ENCODE measurements at places on chromosomes 11 and 22.
A peak's percentile ranks its signal among the peaks of the same experiment; 100 is the strongest.

DNA sequence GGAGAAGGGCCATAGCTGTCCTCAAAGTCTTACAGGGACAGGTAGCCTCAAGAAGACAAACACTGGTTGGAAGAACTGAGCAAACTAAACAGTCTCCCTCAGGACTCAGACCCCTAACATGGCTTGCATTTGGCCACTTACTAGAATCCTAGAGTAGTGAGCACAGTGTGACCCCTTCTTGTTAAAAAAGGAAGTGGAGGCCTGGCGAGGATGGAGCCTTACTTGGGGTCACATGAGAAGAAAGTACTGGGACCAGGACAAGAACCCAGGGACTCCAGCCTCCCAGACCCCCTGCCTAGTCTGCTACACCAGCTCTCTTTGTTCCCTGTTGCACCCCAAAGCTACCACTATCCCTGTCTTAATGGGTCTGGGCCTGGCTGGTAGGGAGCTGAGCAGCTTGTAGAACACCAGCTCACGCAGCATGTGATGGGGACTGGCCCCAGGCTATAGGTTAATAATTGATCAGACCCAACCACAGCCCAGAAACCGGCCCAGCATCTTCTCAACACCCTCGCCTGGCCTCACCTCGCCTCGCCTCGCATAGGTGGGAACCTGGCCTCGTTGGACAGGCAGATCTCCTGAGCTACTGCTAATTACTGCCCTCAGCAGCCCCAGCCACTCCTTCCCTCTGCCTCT is 17.6 kb downstream of the DGAT2 start:
- DNase-seq, result no peak

DNA sequence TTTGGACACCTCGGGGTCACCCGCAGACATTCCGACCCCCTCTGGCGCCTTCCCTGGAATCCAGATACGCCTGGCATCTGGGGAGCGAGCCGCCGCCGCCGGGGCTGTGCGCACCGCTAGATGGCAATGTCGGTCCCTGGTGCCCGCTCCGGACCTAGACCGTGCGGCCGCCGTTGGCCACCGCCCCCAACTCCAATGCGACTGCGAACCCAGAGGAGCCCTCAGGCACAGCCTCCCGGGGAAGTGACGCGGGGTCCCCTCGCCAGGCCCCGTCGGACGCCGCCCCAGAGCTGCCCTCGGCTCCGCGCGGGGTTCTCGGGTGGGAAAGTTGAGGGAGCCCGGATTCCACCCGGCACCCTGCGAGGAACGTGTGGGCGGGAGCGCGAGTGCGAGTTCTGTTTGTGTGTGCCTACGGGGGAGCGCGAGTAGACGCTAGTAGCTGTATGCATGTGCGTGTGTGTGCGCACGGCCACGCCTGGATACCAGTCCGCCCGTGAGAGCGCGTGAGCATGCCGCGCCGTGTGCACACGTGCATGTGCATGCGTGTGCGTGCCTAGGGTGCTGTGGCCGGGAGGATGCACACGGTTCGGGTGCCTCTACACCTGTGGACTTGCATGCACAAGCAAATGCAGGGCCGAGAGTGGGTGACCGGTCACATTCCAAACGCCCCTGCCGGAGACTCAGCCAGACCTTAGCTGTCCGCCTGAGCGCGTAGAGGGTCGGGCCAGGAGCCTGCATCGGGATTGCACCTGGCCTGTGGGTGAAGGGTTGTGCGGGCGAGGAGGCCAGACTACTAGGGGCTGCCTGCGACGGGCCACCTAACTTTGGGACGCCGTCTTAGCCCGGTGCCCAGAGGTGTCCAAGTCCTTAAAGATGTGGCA is 1.9 kb downstream of the CHRM4 start:
- DNase-seq, result peak; percentile 85

DNA sequence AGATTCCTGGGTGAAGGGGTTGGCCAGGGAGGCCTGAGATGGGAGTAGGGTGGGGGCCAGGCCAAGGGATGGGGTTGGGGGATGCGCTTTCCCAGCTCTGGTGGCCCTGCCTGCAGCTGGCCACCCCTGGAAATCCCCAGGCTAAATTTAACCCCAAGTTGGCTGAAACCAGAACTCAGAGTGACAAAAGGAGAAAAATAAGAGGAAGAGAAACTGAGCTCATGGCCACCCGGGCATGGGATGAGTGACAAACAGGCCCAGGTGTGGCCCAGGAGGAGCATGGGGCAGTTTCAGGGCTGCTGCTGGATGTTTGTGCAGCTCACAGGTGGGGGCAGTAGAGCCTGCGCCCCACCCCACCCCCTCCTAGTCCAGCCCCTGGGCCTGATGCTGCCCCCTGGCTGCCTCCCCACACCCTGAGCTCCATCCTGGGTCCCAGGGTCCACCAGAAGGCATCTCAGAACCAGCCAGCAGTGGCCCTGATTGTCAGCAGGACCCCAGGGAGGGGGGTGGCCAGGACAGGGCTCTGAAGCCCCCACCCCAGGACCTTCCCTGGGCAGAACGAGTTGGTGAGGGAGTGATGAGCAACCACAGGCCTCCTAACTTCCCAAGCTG is 48.0 kb downstream of the IGLL5 start:
- DNase-seq, result no peak

DNA sequence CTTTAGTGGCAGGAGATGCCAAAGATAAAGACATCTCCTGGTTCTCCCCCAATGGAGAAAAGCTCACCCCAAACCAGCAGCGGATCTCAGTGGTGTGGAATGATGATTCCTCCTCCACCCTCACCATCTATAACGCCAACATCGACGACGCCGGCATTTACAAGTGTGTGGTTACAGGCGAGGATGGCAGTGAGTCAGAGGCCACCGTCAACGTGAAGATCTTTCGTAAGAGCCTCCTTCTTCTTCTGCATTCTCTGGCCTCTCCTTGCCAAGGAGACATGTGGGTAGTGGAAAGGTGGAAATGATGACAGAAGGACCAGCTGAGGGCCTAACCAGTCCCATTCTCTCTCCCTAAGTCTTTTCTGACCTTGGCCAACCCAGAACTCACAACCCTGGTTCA is 110.1 kb upstream of the TTC12 start:
- DNase-seq, result no peak

- peak; percentile 82 for DNase-seq
These were observed 3.2 kb upstream of the CSDC2 start for GRCh38 chr22:41557401-41558240.

GRCh38 chr11:73350908-73351636 is 25.1 kb upstream of the RELT start:
- peak; percentile 92 for DNase-seq

GRCh38 chr11:44165432-44165831 is 70.0 kb downstream of the EXT2 start:
- no peak for DNase-seq

DNA sequence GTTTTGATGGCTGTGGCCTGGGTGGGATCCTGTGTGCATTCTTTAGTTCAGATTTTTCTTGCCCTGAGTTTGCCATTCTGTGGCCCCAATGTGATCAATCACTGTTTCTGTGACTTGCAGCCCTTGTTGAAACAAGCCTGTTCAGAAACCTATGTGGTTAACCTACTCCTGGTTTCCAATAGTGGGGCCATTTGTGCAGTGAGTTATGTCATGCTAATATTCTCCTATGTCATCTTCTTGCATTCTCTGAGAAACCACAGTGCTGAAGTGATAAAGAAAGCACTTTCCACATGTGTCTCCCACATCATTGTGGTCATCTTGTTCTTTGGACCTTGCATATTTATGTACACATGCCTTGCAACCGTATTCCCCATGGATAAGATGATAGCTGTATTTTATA is 620 bp downstream of the OR4C16 start:
- no peak for DNase-seq

DNA sequence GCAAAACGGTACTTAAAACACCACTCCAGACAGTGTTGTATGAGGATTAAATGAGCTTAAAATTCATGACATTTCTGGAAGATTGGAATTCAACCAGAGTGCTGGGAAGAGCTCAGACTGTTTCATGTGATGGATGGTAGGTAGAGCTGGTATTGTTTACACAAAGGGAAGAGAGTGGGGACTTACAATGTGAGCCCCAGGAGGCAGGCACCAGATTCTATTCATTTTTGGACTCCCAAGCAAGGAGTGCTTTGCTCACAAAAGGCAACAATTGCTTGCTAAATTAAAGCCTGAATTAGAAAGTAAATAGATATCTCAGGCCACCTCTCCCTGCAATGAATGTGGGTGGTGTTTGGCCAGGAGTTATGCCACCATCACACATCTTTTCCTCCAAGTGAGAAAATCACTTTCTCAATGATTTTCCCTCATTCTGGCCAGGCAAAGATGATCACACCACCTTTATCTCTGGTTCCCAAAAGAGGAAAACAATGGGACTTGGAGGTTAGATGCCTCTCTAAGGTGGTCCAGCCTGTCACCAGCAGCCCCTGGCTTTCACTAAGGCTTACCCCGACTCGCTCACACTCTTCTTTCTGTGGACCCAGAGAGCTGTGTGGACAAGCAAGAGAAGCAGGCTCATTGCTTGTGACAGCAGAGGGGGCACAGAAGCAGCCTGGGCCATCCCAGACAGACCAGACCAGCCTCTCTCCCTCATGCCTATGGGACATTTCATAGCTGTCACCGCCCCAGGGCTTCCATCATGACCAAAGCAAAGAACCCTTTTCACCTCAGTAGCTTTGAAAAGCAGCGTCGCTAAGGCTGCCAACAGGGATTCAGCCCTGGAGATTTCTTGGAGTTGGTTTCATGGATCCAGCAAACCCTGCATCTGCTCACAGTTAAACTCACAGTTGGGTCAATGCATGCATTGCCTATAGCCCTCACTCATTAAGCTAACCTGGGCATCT is 63.5 kb upstream of the DRD2 start:
- no peak for DNase-seq

- no peak for DNase-seq
These were observed 70.7 kb upstream of the AKIP1 start for GRCh38 chr11:8839957-8840945.

- DNase-seq, result no peak
These were observed 51.0 kb upstream of the CSNK2A3 start for GRCh38 chr11:11403763-11404725.

DNA sequence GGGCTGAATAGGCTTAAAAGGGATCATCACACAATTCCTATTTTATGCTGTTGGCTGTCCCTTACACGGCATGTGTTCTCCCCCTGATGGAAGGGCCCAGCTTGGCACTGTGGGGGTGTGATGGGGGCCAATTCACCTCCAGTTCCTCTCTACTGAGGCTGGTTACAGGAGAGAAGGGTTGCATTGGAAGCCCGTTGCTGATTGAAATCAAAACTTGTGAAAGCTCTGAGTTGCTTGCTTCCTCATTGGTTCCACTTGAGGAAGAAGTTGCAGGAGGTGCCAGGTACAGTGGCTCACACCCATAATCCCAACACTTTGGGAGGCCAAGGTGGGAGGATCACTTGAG is 13.3 kb upstream of the PRG2 start:
- no peak for DNase-seq

GRCh38 chr11:60077216-60077817 is 11.1 kb upstream of the MS4A2 start:
- no peak for DNase-seq

DNA sequence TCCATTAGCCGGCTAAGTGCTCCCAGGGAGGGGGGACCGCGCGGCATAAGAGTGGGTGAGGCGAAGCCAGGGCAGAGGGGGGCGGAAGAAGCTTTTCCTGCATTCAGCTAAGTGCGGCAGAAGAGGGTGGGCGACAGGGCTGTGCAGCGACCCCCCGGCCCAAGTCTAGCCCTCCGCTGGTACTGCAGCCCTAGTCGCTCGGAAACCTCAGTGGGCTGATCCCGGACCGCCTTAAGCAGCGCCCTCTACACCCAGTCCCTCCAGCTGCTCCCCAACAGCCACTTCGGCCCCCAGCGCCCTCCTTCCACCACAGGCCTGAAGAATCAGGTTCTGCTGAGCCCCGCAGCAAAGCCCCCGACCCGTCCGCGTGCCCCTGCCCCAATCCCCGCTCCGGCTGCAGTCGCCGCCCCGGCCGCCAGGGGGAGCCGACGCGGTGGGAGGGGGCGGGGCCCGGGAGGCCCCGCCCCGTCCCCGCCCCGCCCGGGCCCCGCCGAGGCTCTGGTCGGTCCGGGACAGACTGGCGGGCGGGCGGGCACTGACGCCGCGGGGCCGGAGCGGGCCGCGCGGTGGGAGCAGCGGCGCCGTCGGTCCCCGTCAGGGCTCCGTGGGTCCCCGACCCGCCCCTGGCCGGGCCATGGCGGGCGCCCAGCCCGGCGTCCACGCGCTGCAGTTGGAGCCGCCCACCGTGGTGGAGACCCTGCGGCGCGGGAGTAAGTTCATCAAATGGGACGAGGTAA is at the start of gene PLCB3:
PLCB3 (plus strand) TSS at position 515 of the 737 bp plus-strand sequence; CDS start at position 635, 120 bp downstream.
- peak; percentile 86 for DNase-seq

GRCh38 chr22:40238425-40239344 is 61.0 kb downstream of the TNRC6B start:
- DNase-seq, result peak; percentile 69

- DNase-seq, result no peak
These were observed 429.3 kb upstream of the CADM1 start for GRCh38 chr11:115933564-115933963.

GRCh38 chr22:30265823-30266444 is 717 bp downstream of the OSM start:
- DNase-seq, result no peak

- no peak for DNase-seq
These were observed 59.5 kb downstream of the DHCR7 start for GRCh38 chr11:71388637-71389235.

DNA sequence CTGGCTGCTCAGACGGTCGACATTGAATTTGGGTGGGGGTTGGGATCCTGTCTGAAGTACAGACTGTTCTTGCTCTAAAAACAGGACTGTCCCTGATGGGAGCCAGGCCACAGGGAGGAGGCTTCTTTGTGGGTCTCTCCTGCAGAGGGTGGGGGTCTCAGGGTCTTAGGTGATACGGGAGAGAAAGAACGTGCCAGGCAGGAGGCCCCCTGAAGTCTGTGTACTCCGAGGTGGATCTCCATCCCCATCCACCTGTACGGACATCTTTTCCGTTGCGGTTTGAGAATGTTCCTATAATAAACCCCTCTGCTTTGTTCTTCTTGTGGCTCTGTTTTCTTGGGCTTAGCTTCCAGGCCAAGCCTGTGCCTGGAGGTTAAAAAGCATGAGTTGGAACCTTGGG is 15.9 kb downstream of the PSMD13 start:
- DNase-seq, result no peak

GRCh38 chr11:27383645-27384044 is 20.6 kb upstream of the CCDC34 start:
- DNase-seq, result no peak

GRCh38 chr11:65127473-65128181 is 5.5 kb downstream of the MRPL49 start:
- DNase-seq, result no peak

- DNase-seq, result no peak
These were observed 413.7 kb upstream of the FAT3 start for GRCh38 chr11:91810871-91811270.

- DNase-seq, result no peak
These were observed 148.8 kb downstream of the DBX1 start for GRCh38 chr11:20011307-20011951.

- no peak for DNase-seq
These were observed 1.7 kb downstream of the ZBTB16 start for GRCh38 chr11:114061048-114061680.

DNA sequence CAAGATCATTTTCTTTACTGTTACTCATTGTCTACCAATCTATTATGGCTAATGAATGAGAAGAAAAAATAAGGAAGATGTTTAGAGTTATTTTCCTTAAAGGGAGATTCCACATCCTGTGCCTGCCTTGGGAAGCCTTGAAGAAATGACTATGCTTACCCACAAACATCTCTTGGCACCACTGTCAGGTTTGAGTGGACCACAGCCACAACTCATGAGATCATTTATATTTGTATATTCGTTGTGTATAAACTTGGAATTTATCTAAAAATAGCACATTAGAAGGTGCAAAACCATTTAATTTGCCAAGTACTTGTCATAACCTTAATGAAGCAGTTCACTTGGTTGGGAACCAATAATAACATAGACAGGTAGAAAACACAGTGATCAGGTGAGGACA is 740.8 kb downstream of the DLG2 start:
- peak; percentile 70 for DNase-seq
